ENCODE measurements at places on chromosomes 5 and 9. TPM values are rescaled to one million over a fixed set of nuclear protein-coding genes. Genes with fewer than 3 reads are reported as not detected.

The KCNV2 gene
- not detected for polyA plus RNA-seq

The ANKRD31 gene
- polyA plus RNA-seq, result 0.05 TPM

The ANGPTL2 gene
- not detected for polyA plus RNA-seq

The TMEM232 gene
- polyA plus RNA-seq, result 1.3 TPM

The ACO1 gene
- 6.2 TPM for polyA plus RNA-seq

The POU4F3 gene
- not detected for polyA plus RNA-seq

The AGXT2 gene
- polyA plus RNA-seq, result not detected

DNA sequence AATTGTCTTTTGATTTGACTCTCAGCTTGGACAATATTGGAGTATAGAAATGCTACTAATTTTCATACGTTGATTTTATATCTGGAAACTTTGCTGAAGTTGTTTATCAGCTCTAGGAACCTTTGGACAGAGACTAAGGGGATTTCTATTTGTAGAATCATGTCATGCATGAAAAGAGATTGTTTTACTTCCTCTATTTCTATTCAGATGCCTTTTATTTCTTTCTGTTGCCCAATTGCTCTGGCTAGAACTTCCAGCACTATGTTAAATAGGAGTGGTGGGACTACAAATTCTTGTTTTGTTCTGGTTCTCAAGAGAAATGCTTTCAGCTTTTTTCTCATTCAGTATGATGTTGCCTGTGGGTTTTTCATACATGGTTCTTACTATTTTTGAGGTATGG, 112.8 kb upstream of the CDH12 start:
- DNase-seq, result peak; percentile 37

DNA sequence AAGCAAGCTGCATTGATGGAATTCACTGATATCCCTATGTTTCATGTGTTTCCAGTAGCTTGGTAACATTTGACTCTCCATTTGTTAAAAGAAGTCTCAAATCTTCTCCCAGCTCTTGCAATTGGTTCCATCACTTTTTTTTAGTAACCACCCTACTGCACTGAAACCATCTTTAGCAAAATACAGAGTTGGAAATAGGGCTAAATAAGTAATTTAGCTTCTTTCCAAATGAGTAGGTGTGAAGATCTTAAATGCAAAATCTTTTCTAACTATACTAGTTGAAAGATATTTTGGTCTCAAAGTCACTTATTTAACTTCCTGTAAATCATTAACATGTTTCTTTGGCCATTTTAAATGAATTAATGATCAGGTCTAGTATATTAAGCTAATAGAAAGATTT, 138.1 kb downstream of the DIRAS2 start:
- no peak for DNase-seq

DNA sequence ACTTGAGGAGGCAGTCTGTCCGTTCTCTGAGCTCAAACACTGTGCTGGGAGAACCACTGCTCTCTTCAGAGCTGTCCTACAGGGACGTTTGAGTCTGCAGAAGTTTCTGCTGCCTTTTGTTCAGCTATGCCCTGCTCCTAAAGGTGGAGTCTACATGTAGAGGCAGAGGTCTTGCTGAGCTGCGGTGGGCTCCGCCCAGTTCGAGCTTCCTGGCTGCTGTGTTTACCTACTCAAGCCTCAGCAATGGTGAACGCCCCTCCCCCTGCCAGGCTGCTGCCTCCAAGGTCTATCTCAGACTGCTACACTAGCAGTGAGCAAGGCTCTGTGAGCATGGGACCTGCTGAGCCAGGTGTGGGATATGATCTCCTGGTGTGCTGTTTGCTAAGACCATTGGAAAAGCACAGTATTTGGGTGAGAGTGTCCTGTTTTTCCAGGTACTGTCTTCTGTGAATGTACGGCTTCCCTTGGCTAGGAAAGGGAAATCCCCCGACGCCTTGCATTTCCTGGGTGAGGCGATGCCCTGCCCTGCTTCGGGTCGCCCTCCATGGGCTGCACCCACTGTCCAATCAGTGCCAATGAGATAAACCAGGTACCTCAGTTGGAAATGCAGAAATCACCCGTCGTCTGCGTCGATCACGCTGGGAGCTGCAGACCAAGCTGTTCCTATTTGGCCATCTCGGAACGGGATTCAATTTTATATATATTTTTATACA, 58.5 kb downstream of the CNTRL start:
- peak; percentile 37 for DNase-seq

DNA sequence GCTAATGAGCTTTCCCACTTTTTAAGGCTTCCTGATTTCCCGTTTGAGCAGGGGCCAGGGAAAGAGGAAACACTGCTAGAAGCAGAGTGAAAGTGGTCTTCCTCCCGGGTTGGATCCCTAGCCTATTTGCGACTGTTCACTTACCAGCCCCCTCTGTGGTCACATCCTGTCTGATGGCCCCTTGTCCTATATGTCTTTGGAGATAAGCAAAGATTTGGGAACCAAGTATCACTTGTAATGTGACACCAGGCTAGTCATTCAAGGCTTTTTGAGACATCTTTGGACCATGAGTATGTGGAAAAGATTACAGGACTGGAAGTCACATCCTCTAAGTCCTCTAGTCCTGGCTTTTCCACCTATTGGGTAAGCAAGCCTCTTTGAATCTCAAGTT, 6.1 kb downstream of the DNAJB5 start:
- no peak for DNase-seq

DNA sequence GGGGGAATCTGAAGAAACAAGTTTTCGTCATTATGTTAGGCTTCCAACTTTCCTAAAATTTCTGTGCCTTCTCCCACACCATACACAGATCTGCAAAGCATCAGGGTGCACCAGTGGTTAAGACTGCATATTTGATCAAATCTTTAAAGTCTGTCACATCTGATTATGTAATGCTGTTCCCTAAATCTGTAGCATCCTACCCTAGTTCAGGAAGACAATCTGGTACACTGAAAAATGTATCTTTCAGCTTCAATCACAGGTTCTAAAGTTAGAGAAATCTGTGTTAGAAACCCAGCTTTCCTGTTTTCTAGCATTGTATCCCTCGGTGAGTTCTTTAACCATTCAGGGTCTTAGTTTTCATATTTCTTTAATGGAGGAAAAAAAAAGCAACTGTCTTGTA, 3.9 kb downstream of the SSBP2 start:
- no peak for DNase-seq

GRCh38 chr5:36491856-36492255, 114.5 kb upstream of the SLC1A3 start:
- no peak for DNase-seq

GRCh38 chr5:151174612-151175101, 17.1 kb upstream of the ANXA6 start:
- no peak for DNase-seq

DNA sequence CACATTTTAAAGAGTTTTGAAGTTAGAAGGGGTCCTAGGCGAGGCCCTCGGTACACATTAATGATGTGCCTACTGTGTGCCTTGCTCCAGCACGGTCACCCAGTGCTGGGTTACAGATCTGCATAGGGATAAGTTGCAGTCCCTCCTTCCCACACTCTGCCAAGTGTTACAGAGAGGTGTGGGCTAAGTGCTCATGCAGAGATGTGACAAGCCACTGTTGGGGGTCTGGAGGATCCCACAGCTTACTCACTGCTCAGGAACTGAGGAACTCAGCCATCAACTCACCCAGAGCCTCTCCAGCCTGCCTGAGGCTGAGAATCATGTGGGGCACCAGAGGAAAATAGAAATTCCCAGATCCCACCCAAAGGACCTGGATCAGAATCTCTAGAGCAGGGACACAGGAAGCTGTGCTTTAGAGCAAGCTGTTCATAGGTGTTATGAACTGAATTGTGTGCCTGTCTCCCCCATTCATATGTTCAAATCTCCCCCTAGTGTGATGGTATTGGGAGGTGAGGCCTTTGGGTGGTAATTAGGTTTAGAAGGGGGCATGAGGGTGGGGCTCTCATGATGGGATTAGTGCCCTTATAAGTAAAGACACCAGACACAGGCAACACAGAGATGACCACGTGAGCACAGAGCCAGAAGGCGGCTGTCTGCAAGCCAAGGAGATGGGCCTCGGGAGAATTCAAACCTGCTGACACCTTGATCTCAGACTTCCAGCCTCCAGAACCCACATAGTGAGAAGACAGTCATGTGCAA, 164.1 kb downstream of the HSD17B3 start:
- DNase-seq, result no peak

DNA sequence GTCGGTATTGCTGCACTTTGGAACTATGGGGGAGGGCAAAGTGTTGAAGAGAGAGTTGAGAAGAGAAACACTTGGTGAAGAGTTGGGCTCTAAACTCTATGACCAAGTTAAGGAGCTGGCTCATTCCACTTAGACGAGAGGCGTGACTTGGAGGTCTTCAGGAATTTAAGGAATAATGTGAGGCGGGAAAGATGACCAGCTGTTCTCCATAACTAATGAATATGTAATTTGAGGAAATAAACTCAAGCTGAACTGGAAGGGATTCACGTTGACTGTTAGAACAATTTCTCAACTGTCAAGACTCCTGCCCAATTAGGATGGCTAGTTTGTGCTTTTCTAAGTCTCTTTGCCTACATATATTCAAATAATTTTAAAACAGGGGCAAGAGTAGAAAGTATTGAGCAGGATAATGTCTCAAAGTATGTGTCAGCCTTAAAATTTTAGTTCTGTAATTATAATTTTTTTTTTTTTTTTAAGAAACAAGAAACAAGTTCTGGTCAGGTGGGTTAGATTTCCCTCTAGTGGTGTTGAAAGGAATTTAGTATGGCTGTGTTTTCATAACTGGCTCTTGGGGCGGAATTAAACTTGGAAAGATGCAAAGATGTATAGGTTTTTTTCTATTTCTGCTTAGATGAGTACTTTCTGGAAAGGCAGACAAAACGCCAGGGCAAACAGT, 33.4 kb downstream of the TMEM252 start:
- peak; percentile 14 for DNase-seq

DNA sequence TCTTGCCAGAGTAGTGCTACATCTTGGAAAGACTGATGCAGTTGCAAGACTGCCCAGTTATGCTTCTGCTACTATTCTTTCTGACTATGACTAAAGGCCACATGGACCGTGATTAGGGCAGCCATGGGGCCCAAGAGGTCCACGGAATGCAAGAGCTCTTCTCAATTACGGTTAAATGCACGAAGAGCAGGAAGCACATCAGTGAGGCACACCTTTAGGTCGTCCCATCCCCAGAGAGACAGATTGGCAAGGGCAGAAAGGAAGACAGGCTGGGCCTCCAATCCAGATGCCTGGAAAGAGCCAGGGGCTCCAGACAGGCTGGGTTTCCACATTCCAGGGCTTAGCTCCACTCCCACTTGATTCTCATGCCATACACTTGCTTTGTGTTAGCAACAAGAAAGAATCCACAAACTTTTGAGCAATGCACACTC, 132.3 kb upstream of the SLIT3 start:
- DNase-seq, result no peak

- DNase-seq, result no peak
Measured at GRCh38 chr5:67903656-67904055, 311.9 kb upstream of the PIK3R1 start.

- DNase-seq, result no peak
Measured at GRCh38 chr9:93198117-93198837, 14.3 kb downstream of the WNK2 start.

DNA sequence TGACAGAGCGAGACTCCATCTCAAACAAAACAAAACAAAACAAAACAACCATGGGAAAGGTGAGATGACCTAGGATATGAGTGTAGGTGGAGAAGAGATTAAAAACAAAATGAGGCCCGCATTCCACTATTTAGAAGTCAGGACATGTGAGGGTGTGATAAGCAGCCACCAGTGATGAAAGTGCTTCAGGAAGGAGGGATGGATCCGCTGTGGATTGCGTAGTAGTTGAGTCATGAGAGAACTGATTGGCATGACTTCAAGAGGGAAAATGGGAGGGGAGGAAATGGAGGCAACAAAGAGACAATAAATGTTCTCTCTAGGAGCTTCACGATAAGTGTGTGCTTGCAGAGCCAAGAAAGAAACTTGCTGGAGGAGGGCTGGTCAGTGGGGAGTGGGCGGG, 367.6 kb downstream of the ARL15 start:
- no peak for DNase-seq

- no peak for DNase-seq
Measured at GRCh38 chr5:173624282-173624681, 7.8 kb upstream of the BOD1 start.

GRCh38 chr5:92309336-92309991, 926.3 kb upstream of the ARRDC3 start:
- no peak for DNase-seq

DNA sequence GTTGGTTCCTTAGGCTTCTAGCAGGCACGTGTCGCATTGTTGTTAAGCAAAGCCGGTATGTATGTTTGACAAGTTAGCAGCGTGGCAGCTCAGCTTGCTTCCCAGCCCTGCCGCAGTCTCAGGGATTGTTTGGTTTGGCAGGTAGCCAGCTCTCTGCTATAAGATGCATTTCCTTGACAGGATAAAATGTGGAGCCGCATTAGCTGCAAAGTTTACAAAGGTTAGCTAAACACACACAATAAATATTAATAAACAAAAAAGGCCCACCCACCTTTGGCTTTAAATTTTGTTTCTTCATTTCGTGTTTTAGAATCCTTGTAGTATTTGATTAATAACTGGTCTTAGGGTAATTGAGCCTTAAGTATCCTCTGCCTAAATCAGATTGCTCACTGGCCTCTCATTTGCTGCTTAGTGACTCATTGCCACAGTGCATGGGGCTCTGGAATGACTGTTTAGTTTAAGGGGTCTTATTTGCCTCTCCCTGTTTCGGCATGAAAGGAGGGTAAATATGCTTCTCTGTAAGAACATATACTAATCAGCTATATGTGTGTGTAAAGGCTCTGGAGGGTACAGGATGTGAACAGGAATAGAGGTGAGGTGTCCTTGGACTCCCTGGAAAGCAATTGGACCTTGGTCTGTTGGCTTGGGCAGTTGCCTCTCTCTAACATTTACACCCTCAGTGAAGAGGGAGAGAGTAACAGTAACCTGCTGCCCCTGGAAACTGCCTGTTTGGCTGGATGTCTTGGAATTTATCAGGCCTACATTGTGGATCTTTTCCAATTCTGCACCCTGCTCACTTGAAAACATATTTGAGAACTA, 122.0 kb downstream of the GDNF start:
- no peak for DNase-seq

- no peak for DNase-seq
Measured at GRCh38 chr9:107810461-107810961, 320.9 kb upstream of the KLF4 start.

DNA sequence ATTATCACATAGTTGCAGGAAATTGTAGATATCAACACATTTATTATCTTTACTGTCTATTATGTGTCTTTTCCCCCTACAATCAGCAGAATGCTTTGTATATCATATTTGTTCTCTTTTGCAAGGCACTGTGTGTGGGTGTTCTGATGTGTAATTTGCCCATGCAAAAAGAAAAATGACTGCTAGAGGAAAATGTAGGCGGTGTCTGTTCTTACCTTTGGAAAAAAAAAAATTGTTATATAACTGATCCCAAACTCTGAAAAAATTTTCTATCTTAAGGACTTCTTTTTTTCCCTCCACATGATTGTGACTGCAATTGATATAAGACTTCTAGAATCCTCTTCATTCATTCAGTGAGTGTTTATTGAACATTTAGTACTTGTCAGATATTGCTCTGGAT, 24.5 kb downstream of the MRPS30 start:
- no peak for DNase-seq

- DNase-seq, result no peak
Measured at GRCh38 chr9:23538067-23538402, 288.0 kb downstream of the ELAVL2 start.

GRCh38 chr9:2016408-2017330, 1.5 kb downstream of the SMARCA2 start:
- peak; percentile 76 for DNase-seq

GRCh38 chr5:151240924-151241635, 11.9 kb upstream of the GM2A start:
- DNase-seq, result no peak

GRCh38 chr5:115842089-115842935, 577 bp downstream of the AP3S1 start:
- no peak for DNase-seq

Measured in naive B cell (primary cell).